ENCODE measurements at places on chromosomes 16 and 17. TPM values are rescaled to one million over a fixed set of nuclear protein-coding genes. Genes with fewer than 3 reads are reported as not detected.

MT1H gene
- total RNA-seq, result not detected

CCL3 gene
- total RNA-seq, result not detected

MGAT5B gene
- total RNA-seq, result 0.56 TPM

WSB1 gene
- 112 TPM for total RNA-seq

TBC1D24 gene
- 8.6 TPM for total RNA-seq

EFCAB5 gene
- not detected for total RNA-seq

HSPB9 gene
- total RNA-seq, result not detected

OR4D1 gene
- not detected for total RNA-seq

SLC38A8 gene
- not detected for total RNA-seq

KRTAP9-4 gene
- total RNA-seq, result not detected

TP53TG3F gene
- not detected for total RNA-seq

TNFRSF17 gene
- not detected for total RNA-seq

TBX2 gene
- total RNA-seq, result 23.6 TPM

SSTR5 gene
- total RNA-seq, result not detected

CTRB2 gene
- not detected for total RNA-seq

TNK1 gene
- under 0.01 TPM for total RNA-seq

SLX4 gene
- total RNA-seq, result 1.3 TPM

VPS25 gene
- total RNA-seq, result 71.3 TPM

DHRS7C gene
- total RNA-seq, result not detected

CDRT15L2 gene
- not detected for total RNA-seq

C16orf92 gene
- total RNA-seq, result not detected

KRT33A gene
- total RNA-seq, result not detected

TPSD1 gene
- not detected for total RNA-seq

PYCARD gene
- total RNA-seq, result 13.1 TPM

NPIPA3 gene
- not detected for total RNA-seq

CHST4 gene
- under 0.01 TPM for total RNA-seq

Measured in IMR-90 (cell line).